ENCODE measurements at places on chromosomes 5 and 9.

- no peak for DNase-seq
These were observed 114.8 kb downstream of the TLE4 start for GRCh38 chr9:79686381-79687130.

DNA sequence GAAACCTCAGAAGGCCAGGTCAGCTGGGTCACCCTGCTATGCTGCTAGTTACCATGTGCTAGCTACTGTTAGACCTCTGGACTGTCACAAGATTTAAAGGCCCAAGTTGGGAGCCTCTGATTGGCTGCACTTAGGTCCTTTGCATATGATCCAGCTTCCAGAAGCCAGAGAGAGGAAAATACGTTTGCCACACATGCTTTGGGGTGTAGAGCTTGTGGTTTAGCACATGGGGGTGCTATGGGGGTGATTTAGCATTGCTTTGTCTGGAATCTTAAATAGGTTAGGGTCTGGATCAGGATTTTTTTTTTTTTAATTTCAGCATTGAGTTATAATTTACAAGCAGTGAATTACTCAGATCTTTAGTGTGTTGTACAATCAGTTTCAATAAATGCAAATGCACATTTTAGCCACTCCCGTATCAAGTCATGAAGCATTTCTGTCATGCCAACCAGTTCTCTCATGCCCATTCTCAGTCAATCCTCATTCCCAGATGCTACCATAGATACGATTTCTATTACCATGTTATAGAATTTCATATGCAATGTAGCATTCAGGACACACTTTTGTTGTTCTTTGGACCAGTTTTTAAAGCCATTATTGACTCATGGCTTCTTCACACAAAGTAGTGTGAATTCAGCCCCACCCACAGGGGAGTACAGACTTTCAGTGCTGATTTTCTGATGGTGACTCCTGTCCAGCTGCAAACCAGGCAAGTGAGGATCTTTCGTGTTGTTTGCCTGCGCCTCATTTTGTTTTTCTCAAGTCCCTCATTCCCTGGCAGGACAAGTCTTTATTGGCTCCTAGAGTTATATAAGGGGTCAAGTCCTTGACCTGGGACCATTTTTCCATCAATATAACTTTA, 250.4 kb downstream of the LRRC70 start:
- DNase-seq = no peak

- DNase-seq = no peak
These were observed 12.0 kb upstream of the CPLX2 start for GRCh38 chr5:175859422-175859821.

- no peak for DNase-seq
These were observed 71.5 kb upstream of the RPS23 start for GRCh38 chr5:82349652-82350051.

GRCh38 chr9:134136118-134136995, 475 bp downstream of the WDR5 start:
- no peak for DNase-seq

- no peak for DNase-seq
These were observed 337.3 kb downstream of the KDM4C start for GRCh38 chr9:7095058-7095457.

All from left ventricle myocardium superior (tissue), 1 donor.